ENCODE measurements at places on chromosomes 6 and 20.

GRCh38 chr6:116557893-116558292 lies 4.3 kb downstream of the CALHM4 start:
- DNase-seq = no peak

- DNase-seq = peak; percentile 44
These were observed 83.2 kb upstream of the B3GAT2 start for GRCh38 chr6:71040043-71040442.

DNA sequence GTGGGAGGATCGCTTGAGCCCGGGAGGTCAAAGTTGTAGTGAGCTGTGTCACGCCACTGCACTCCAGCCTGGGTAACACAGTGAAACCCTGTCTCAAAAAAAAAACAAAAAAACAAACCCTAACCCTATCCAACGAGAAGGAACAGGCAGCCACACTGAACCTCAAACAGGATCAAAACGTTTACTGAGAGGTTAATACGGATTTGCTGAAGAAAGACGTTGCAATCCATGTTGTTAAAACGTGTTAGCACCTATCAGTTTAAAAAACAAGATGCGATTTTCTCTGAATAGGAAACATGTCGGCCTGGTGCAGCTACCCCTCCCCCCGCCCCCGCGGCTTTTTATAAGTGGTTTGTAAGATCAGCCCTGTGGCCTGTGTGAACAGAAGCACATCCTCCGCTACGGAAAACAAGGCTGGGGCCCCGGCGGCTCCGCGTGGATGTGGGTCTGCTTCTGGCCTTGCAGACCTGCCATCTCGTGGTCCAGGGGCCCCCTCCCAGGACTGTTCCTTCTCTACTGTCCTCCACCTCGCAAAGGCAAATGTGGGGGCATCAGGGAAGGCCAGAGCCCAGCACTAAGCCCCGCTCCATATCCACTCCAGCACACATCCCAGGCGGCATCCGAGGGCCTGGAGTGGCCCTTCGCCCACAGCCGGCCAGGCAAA lies 11.4 kb downstream of the SLC2A4RG start:
- DNase-seq = no peak

DNA sequence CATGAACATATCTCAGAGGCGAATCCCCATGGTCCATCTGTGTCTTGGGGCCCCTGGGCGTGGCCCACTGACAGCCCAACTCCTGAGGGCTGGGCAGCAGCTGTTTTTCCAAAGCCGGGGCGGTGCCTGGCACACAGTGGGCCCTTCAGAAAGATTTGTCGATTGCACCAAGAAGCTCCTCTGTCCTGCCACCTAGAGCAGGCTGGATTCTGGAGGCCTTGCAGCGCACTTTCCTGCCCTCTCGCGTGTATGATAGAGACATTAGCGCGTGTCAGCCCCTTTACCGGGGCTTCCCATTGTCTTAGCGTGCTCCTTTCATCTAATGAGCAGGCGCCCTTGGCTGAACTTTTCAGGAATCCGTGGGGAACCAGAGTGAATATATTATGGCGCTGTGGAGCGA lies 45.4 kb downstream of the CDH4 start:
- DNase-seq = no peak

DNA sequence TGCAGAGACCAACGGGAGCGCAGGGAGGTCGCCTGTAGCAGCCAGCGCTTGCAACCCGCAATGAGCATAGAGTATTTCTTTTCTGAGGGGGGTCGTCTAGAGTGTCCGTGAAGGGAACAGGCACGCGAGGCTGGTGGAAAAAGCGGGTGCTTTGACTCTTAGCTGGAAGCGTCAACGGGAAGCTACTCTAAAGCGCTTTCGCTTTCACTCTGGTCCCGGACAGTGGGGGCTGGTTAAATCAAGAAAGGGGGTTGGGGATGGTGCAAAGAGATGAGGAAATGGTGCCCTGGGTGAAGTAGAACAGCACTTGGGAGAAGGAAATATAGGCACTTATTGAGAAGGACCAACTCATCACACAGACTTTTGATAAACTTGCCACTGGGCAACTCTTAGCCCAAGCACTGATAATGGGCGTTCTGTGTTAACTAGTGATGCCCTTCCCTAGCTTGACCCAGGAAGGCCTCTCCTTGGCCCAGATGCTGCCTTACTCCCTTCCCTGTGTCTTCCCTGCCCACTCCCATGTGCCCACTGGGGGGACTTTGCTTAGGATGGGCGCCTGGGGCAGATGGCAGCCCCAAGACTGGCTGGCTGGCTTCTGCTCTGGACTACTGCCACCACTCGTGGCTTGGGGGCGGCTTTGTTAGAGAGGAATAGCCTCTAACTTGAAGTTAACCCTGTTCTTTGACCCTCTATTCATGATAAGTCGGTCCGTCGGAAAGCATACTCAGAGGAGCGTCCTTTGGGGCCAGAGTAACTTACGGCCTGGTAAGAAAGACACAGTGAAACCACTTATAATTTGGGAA lies 585 bp downstream of the PSMB9 start:
- DNase-seq = no peak

All from COR-L47 (cell line).